ENCODE measurements at places on chromosomes 1 and 21. TPM values are rescaled to one million over a fixed set of nuclear protein-coding genes. Genes with fewer than 3 reads are reported as not detected.

The UBXN10 gene
- total RNA-seq: not detected

The ESPN gene
- not detected for total RNA-seq

The CR1L gene
- not detected for total RNA-seq

The NKAIN1 gene
- total RNA-seq: 0.50 TPM

The S100A11 gene
- 363 TPM for total RNA-seq

The ZYG11A gene
- 0.78 TPM for total RNA-seq

The RAB42 gene
- 6.8 TPM for total RNA-seq

The SPRR2F gene
- total RNA-seq: not detected

The WNT4 gene
- not detected for total RNA-seq

The NOS1AP gene
- total RNA-seq: 0.59 TPM

The TRIM45 gene
- total RNA-seq: 2.2 TPM

Measured in cardiac ventricle fibroblast (primary cell).